Effector memory CD8-positive, alpha-beta T cell (primary cell): ENCODE measurements at places on chromosomes 6 and 20.
A peak's percentile ranks its signal among the peaks of the same experiment; 100 is the strongest.

GRCh38 chr6:97630604-97631003 lies 347.6 kb upstream of the MMS22L start:
- H3K27me3 ChIP-seq: no peaks in the 10 kb centered on the region
- H3K27ac ChIP-seq: no peak overlapping the region
- no peak overlapping the region for H3K4me3 ChIP-seq
- H3K4me1 ChIP-seq: no peaks in the 10 kb centered on the region
- DNase-seq: no peak

DNA sequence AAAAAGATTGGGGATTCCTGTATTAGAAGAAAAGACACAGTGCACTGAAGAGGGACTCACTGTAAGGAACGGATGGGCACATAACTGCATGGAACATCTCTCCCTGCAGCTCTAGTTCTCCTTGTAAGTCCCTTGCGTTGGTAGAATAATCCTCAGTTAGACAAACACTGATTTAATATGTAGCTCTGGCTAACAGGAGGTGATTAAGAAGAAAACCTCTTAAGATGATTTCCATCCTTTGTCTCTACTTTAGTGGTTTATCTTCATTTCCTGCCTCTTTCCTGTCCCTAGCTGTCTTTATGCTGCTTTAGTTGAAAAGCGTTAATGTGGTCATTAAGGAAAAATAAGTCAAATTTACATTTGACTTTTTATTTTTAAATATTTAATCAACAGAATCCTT lies 86.6 kb downstream of the SLC16A10 start:
- no peaks in the 10 kb centered on the region for H3K4me1 ChIP-seq
- H3K36me3 ChIP-seq: no peaks in the 10 kb centered on the region
- H3K27me3 ChIP-seq: peaks cover 16% of the 10 kb centered on the region

DNA sequence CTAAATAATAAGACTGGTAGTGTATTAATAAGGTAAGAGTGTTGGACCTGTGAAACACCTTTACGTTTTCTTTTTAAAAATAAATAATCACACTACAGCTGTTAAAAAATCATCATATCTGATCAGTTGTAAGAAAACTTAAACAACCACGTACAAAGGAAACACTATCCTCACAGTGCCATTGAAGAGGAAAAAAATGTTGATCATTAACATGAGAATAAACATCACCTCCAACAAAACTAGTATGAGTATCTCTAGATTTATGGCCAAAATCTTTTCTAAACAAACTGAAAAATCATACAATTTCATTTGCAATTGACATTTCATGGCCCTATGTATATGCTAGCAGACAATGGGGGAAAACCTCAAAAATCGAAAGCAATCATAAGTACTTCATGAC lies 590 bp downstream of the EYS start:
- no peaks in the 10 kb centered on the region for H3K4me1 ChIP-seq
- no peaks in the 10 kb centered on the region for H3K27me3 ChIP-seq
- H3K4me3 ChIP-seq: no peak overlapping the region
- DNase-seq: no peak
- H3K27ac ChIP-seq: no peak overlapping the region

DNA sequence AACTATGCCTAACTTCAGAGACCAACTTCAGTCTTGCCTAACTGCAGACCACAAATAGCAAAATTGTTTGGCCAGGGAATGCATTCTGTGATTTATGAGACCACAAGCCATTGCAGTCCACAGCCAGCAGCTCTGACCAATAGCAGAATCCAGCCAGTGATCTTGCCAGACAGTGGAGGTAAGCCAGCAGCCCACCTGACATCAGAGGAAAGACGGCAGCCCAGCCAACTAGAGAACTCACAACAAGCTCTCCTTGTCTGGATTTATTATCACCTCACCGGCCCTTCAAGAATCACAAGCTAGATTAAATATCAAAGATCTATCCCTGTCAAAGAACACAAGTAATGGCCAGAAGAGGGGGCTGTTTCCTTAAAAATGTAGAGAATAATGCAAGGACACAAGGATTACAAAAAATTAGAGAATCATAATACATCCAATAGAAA lies 66.5 kb upstream of the SLC35F1 start:
- no peaks in the 10 kb centered on the region for H3K4me1 ChIP-seq
- no peak overlapping the region for H3K27ac ChIP-seq
- DNase-seq: no peak
- H3K27me3 ChIP-seq: no peaks in the 10 kb centered on the region
- no peak overlapping the region for H3K4me3 ChIP-seq

DNA sequence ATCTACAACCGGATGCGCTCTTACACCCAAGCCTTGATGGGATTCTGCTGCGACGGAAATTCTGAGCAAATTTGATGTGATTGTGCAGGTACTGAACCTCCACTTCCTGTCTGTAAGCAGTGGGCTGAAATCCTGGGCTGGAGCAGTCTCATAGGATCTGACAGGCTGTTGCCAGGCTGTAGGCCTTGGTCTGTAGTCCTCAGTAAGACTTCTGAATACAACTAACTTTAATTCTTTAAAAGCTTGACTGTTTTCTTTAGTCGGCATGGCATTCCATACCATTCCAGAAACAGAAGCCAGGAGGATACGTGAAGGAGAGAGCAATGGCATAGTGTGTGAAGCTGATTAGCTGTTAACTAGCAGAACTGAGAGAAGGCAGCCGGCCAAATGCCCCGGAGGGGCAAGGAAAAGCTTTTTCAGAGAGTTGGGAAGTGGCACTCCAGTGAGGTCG lies 68.3 kb downstream of the ADTRP start:
- no peak overlapping the region for H3K4me3 ChIP-seq
- H3K27ac ChIP-seq: peak overlapping the region; percentile 50
- no peaks in the 10 kb centered on the region for H3K36me3 ChIP-seq
- peaks cover 7% of the 10 kb centered on the region for H3K27me3 ChIP-seq

DNA sequence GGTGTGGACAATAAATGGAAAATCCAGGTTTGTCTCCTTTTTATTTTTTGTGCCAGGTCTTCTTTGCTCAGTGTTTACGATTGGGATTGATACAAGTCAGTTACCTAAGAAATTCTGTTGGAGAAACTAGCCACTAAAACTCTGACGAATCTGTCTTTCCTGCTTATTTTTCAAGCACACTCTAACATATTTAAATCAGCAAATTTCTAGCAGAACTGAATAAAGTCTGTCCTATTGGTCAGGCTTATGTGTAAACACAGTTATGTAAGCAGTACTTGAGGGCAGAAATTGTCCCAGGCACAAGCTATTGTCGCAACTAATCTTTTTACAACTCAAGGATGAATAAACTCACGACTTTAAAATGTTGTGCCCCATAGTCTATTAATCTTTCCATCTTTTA lies 12.1 kb upstream of the EXOC2 start:
- H3K4me1 ChIP-seq: no peaks in the 10 kb centered on the region
- DNase-seq: no peak
- no peaks in the 10 kb centered on the region for H3K36me3 ChIP-seq
- H3K4me3 ChIP-seq: no peak overlapping the region
- H3K27me3 ChIP-seq: peaks cover 22% of the 10 kb centered on the region

GRCh38 chr6:168634541-168635328 lies 193.8 kb downstream of the SMOC2 start:
- no peak overlapping the region for H3K4me3 ChIP-seq
- H3K27ac ChIP-seq: no peak overlapping the region
- H3K27me3 ChIP-seq: peaks cover 30% of the 10 kb centered on the region
- DNase-seq: no peak

DNA sequence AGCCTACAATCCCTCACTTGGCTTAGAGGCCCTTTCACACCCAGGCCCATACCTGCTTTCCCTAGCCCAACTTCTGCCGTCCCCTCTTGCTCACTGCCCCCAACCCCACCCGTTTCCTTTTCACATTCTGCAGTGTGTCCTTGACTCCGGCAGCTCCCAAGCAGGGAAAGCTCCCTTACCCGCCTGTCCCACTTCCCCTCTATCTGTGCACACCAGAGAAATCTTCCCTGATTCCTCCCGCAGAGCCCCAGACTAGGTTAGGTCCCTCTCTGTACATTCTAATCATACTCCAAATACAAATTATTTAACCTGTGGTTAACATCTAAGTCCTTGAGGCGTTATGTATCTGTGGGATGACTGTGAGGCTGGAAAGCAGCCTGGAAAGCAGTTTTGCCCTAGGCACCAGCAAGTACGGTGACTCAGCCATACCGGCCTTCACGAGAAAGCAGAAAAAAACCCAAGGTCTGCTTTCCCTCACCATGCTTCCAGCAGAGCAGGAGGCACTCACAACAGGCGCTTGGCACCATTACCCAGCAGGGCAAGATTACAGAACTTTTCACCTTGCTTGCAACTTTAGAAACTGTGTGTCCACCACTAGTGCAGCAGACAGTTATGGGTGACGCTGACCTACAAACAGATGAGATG lies 22.3 kb downstream of the ELOVL5 start:
- no peaks in the 10 kb centered on the region for H3K27me3 ChIP-seq
- DNase-seq: no peak
- peak overlapping the region; percentile 58 for H3K4me3 ChIP-seq
- peaks cover 67% of the 10 kb centered on the region for H3K36me3 ChIP-seq
- peak overlapping the region; percentile 45 for H3K27ac ChIP-seq
- peaks cover 67% of the 10 kb centered on the region for H3K4me1 ChIP-seq

GRCh38 chr6:423799-424345 lies 32.3 kb downstream of the IRF4 start:
- peaks cover 3% of the 10 kb centered on the region for H3K4me1 ChIP-seq
- no peak for DNase-seq
- no peak overlapping the region for H3K4me3 ChIP-seq
- H3K36me3 ChIP-seq: peaks cover 3% of the 10 kb centered on the region
- peaks cover 7% of the 10 kb centered on the region for H3K27me3 ChIP-seq

GRCh38 chr6:18242062-18242851 lies 22.1 kb downstream of the DEK start:
- peaks cover 32% of the 10 kb centered on the region for H3K36me3 ChIP-seq
- DNase-seq: no peak
- no peak overlapping the region for H3K4me3 ChIP-seq
- H3K27ac ChIP-seq: no peak overlapping the region

DNA sequence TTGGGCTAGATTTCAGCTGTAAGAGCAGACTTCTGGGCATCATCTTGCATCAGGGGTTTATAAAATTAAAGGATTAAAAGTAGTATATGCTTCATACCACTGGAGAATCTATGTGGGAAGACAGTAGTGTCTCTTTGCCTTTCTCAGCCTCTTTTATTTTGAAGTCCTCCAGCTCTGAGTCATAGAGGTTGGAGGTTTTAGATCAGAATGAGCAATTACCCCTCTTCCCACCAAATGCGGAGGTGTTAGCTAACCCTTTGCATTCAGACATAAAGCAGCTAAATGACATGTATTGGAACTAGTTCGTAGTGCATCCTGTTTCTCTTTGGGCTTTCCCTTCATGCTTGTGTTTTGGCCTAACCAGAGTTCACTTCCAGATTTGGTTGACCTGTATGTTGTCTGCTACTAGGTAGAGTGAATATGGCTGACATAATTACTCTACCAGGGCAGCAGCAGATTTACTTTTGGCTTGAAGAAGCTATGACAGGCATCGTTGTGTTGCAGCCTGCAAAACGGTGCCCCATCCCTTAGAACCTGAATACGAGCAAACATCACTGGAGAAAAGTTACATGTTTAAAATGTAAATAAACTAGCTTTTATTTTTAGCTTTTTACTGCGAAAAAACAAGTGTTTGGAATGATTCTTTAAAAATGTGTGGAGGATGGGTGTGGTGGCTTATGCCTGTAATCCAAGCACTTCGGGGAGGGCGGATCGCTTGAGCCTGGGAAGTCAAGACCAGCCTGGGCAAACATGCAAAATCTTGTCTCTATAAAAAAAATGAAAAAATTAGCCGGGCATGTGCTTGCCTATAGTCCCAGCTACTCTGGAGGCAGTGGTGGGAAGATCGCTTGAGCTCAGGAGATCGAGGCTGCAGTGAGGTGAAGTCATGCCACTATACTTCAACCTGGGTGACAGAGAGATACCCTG lies 82.2 kb downstream of the MYO6 start:
- peaks cover 11% of the 10 kb centered on the region for H3K36me3 ChIP-seq
- H3K27ac ChIP-seq: no peak overlapping the region
- no peak overlapping the region for H3K4me3 ChIP-seq
- H3K4me1 ChIP-seq: no peaks in the 10 kb centered on the region
- DNase-seq: no peak

DNA sequence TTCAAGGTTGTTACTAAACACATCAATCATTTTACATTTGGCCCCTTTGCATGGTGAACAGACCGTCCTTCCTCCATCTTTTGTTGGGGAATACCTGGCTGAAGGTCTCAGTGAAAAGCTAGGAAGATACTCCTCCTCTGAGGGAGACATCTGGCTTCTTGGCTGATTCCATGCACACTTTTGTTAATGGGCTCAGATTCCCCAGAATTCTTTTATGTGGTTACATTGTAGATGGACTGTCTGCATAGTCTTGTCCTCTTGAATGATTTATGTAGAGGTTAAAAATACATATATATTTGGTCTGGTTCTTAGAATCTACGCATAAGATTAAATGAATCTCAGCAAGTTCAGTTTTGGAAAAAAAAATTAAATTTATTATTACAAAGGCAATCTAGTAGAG lies 167.0 kb downstream of the EYA4 start:
- H3K4me3 ChIP-seq: no peak overlapping the region
- no peaks in the 10 kb centered on the region for H3K36me3 ChIP-seq
- no peak for DNase-seq
- H3K27ac ChIP-seq: no peak overlapping the region

- H3K27ac ChIP-seq: no peak overlapping the region
- H3K36me3 ChIP-seq: no peaks in the 10 kb centered on the region
- peaks cover 10% of the 10 kb centered on the region for H3K27me3 ChIP-seq
- no peak for DNase-seq
- no peaks in the 10 kb centered on the region for H3K4me1 ChIP-seq
Measured at GRCh38 chr6:133759524-133759923, 129.4 kb upstream of the TCF21 start.

- no peak for DNase-seq
- H3K27me3 ChIP-seq: no peaks in the 10 kb centered on the region
- no peak overlapping the region for H3K4me3 ChIP-seq
- H3K36me3 ChIP-seq: no peaks in the 10 kb centered on the region
- peaks cover 19% of the 10 kb centered on the region for H3K4me1 ChIP-seq
- H3K27ac ChIP-seq: no peak overlapping the region
Measured at GRCh38 chr6:130697271-130697994, 129.8 kb upstream of the SMLR1 start.

GRCh38 chr20:14790771-14791620 lies 453.6 kb upstream of the FLRT3 start:
- H3K36me3 ChIP-seq: no peaks in the 10 kb centered on the region
- no peaks in the 10 kb centered on the region for H3K27me3 ChIP-seq
- no peak overlapping the region for H3K27ac ChIP-seq
- no peak for DNase-seq
- H3K4me1 ChIP-seq: no peaks in the 10 kb centered on the region

GRCh38 chr6:33372526-33373123 lies 19.0 kb upstream of the KIFC1 start:
- no peaks in the 10 kb centered on the region for H3K27me3 ChIP-seq
- peaks cover 25% of the 10 kb centered on the region for H3K4me1 ChIP-seq
- DNase-seq: no peak
- no peak overlapping the region for H3K4me3 ChIP-seq
